Dermis blood vessel endothelial cell (primary cell): ENCODE measurements at places on chromosomes 5 and 9.

DNA sequence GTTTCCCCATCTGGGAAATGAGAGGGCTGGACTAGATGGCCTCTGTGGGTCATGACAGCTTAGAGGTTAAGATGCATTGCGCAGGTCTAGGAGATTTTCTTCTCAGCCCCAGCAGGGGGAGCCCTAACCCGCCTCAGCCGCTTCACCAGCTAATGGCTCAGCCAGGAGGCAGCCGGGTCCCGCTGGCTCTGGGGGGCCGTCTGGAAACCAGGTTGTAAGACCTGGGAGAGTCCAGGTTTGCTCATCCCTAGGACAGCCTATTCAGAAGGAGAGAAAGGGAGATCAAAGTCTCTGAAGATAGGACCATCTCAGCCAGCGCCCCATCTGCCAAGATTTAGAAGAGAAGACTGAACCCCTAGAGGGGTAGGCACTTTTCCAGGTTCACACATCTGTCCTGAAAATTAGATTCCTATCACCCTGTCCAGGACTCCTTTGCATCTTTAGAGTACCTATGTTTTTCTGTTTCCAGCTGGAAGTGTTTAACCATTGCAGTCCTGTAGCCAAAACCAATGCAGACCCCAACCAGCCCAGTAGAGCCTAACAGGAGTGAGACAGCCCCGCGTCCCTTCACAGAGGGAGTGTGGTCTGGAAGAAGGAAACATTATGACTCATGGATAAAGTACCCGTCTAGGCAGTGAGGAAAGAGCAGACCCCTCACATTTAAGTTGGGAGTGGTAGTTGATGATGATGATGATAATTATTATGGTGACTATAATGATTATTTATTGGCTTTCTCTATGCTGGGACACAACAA is 27.5 kb downstream of the SPARC start:
- DNase-seq: peak; percentile 92

DNA sequence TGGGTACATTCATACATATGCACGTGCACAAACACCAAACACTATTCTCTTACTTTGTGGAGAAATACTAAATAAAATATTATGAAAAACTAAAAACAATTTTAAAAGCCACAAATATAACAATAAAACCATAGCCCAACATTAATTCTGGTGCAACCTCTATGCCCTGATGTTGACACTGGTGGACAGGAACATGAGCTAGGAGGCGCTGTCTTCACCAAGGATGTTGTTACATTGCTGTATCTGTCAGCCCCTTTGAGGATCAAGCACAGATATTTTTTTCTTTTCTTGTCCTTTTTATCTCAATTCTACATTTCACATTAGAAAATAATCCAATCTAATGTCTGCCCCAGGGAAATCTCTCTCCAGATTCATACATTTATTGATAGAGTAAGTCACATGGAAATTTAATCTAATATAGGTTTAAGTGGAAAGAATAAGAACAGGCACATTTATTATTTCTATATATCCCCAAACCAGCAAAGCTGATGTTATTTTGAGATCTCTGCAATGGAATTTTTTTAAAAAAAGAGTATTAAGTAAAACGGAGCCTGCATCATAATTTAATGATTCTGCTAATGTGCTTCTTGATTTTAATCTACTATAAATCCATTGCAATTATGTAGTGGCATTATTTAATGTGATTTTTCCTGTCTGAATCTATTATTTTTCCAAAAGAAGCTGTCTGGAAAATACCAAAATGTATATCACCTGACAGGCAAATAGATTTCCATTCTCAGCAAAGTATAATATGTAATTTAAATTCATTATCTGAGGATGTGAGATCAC is 716.5 kb downstream of the MTRR start:
- DNase-seq: no peak

DNA sequence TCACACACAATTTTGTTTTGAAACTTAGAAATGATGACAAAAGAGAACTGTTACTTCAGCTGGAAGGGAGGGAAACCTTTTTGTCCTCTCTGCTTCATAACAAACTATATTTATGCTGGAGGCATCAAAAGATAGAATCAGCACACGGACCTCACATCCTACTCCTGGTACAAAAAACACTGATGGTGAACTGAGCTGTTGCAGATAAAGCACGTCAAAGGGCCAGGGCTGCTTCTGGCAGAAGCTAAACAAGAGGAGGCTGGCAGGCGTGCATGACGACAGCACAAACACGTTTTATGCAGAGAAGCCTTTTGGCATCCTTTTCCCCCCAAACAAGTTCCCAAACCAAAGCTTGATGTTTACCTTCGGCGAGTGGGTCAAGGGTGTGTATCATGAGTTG is 169.6 kb downstream of the SLC24A2 start:
- DNase-seq: no peak

- no peak for DNase-seq
Observed at GRCh38 chr5:118577621-118578020, 410.7 kb downstream of the DTWD2 start.

- DNase-seq: peak; percentile 22
Observed at GRCh38 chr9:127452691-127453090, 1.4 kb downstream of the LRSAM1 start.

DNA sequence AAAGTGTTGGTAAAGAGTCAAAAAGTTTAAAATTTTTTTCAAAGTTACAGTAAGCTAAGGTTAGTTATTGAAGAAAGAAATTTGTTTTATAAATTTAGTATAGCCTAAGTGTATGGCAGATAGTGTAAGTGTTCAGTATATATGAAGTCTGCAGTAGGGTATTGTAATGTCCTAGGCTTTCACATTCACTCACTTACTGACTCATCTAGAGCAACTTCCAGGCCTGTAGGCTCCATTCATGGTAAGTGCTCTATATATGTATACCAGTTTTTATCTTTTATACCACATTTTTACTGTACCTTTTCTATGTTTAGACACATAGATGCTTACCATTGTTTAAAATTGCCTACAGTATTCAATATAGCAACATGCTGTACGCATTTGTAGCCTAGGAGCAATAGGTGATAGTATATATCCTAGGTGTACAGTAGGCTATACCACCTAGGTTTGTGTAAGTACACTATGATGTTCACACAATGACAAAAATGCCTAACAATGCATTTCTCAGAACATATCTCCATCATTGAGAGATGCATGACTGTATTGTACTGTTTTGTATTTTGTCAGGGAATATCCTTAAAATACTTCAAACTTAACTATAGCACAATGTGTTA is 38.5 kb downstream of the CYSTM1 start:
- DNase-seq: no peak

- peak; percentile 4 for DNase-seq
Observed at GRCh38 chr5:104189909-104190308, 627.3 kb upstream of the NUDT12 start.

DNA sequence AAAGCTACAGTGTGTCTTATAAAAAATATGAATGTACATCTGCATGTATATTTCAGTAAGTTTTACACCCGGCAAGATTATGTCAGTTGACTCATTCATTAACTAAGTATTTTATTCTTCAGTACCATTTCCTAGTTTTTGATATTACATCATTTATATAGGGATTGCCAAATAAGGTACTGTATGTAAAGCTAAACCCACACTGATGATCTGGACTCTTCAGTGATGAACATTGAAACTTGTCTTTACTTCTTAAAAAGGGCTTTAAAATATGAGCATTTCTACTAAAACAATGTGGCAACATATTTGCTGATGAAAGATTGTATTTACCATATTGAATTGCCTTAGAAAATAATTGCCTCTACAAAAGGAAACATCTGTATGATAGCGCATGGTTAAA is 151.8 kb upstream of the TLX3 start:
- DNase-seq: peak; percentile 8

- no peak for DNase-seq
Observed at GRCh38 chr9:96073531-96074480, 198.3 kb downstream of the ERCC6L2 start.

DNA sequence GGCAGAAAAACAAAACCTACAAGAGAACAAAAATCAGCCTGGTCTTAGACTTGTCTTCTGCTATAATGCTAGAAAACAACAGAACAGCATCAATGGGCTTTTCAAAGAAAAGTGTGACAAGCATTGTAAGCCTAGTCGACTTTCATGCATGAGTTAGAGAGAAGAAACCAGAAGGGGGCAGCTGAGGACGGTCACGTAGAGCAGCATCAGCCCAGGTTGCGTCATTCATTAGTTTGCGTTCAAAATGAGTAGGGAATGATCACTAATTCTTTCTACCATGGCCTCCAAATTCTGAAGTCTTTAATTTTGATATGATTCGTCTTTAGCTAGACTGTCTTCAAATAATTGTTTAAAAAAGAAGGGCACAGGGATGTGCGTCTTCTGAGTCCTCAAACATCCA is 4.7 kb upstream of the ISCA1 start:
- peak; percentile 28 for DNase-seq

DNA sequence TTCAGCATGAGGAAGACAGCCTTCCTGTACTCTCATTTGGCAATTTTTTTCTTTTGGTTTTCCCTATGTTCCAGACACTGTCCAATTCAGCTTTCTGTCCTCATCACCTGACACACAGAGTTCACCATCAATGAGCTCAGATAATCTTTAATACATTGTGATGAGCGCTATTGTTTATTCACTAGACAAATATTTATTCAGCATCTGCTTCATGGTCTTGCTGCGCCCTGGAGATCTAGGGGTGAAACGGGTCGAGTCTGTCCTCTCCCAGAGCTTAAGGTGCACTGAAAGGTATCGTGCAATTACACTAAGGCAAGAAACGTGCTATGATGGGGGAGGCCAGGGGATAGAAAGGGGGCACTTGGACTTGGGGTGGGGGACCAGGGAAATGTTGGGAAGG is 281.6 kb downstream of the ZSWIM6 start:
- DNase-seq: no peak

- DNase-seq: no peak
Observed at GRCh38 chr5:16665601-16666000, 48.8 kb upstream of the RETREG1 start.

GRCh38 chr9:127361561-127361960 is 35.4 kb upstream of the SLC2A8 start:
- no peak for DNase-seq

- DNase-seq: peak; percentile 29
Observed at GRCh38 chr9:33676746-33677505, 118.4 kb upstream of the PRSS3 start.

DNA sequence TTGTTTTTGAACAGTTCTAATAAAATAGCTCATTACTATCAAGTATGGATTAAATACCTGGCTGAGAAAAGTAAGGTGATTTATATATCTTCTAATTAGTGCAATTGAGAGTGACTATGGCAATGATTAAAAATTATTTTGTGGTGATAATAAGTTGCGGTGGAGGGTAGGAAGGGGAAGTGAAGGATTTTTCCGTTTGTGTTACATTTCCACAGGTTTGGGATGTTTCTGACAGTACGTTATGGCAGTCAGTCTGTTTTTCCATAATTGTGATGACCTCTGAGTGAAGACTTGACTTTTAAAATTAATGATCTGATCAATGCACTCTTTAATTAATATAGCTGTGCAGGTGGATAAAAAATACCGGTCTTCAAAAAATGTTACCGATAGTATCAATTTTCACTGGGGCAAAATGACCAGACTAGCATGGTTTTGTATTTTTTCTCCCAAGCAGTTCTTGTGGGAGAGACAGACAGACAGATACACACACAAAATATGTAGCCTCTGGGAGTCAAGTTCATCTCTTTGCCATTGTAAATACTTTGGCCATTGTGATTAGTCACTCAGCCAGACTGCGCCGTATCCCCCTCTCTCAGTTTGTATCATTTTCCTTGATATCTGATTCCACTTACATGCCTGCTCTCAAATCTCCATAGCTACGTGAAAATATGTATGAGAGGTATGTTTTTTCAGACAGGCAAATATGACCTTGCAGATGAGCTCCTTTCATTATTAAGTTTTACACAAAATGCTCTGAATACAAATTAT is 60.2 kb downstream of the ARHGAP26 start:
- DNase-seq: peak; percentile 83

DNA sequence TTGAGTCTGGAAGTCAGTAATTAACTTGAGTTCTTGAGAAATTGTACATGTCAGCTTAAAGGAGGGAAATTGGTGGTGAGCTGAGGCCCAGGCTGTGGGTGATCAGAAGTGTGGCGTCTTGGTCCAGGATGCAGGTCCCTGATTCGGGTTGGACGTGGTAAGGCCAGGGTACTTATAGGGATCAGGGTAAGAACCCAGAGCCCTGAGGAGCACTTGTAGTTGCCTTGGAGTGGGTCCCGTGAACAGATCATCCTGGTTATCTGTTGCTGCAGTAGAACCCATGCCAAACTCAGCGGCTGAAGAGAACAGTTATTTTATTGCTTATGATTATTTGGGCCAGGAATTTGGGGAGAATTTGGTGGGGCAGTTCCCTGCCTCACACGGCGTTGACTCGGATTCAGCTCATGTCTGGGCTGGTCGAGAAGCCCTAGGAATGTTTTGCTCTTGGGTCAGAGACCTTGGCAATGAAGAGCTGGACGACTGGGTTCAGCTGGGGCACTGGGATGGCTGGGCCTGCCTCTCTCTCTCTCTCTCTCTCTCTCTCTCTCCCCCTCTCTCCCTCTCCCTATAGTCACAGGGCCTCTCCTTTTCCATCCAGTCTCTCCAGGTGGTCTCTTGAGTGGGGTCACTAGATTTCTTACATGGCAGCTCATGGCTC is 73.1 kb downstream of the PDZD2 start:
- DNase-seq: no peak

- DNase-seq: no peak
Observed at GRCh38 chr9:10059044-10059443, 553.8 kb downstream of the PTPRD start.

DNA sequence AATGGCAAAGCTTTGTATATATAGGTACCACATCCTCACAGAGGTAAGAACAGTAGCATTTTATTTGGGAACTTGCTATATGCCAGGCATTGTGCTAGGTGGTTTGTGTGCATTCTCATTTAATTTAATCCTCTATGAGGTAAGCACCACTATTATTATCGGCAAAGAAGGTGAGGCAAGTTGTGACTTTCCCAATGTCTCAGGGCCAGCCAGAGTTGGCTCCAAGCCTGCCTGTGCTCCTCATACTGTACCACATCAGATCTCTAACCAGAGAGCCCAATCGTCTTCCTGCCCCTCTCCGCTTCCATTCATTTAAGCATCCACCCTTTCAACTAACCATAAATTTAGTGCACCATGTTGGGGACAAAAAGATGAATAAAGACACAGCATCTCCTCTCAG is 55.1 kb downstream of the NIPSNAP3B start:
- DNase-seq: no peak
